Umbilical cord (tissue), 2 donors: ENCODE measurements at places on chromosomes 13 and 19. TPM values are rescaled to one million over a fixed set of nuclear protein-coding genes. Genes with fewer than 3 reads are reported as not detected.

ZNF256 gene
- 14.0 TPM for total RNA-seq

KANK2 gene
- total RNA-seq = 331 TPM

GRCh38 chr19:46349311-46349993 lies 2.6 kb downstream of the PPP5C start:
- DNase-seq = no peak

DACH1 gene
- 3.6 TPM for total RNA-seq

TMED1 gene
- total RNA-seq = 22.4 TPM

C1QTNF9B gene
- 3.6 TPM for total RNA-seq

DNA sequence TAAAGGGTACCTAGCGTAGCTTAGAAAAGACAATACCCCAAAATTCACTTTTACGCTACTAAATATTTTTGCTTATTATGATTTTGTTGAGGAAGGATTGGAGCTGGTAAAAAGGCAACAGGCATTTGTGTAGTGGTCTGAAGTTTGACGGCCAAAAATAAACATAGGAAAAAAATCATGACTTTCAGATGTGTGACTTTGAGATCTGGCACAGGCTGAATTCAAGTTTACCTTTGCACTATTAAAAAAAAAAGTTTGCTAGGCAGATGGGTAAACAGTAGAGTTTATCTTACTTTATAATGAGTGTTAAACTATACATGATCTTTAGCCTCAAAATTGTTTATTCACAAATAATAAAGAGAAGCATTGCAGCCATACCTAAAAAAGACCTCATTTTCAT lies 24.3 kb upstream of the INTS6 start:
- DNase-seq = no peak

DNA sequence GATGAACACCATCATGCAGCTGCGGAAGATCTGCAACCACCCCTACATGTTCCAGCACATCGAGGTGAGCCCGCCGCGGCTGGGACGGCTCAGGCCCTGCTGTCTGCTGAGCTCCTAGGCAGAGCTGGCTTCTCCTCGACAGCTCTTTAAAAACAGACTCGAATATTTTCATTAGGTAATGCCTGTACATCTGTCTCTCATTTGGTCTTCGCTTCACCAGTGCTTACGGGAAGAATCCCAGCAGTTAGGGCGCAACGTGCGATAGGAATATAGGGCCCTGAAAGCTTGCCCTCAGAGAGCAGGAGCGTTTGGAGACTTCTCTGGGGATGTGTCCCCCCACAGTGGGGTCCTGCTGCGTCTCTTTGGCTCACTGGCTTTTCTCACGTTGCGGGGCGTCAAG lies 63.8 kb upstream of the LDLR start:
- DNase-seq = no peak
